HS-5 (cell line): ENCODE measurements at places on chromosomes 6 and 20.

DNA sequence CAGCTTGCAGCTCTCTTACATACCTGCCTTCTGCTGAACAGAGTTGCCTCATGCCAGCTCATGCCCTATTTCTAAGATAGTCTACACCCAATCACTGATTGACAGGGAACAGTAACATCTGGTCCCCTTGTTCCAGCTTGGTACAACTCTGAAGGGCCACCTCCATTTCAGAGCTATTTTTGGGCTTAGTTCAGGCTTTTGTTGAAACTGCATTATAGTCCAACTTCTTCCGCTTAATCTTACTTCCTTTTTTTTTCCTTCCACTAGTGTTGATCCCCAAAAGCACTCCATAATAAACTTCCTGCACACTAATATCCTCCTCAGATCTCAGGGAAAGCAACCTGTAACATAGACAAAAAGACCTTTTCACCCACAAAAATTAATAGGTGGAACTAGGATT, 65.7 kb upstream of the TNFRSF21 start:
- DNase-seq: no peak

DNA sequence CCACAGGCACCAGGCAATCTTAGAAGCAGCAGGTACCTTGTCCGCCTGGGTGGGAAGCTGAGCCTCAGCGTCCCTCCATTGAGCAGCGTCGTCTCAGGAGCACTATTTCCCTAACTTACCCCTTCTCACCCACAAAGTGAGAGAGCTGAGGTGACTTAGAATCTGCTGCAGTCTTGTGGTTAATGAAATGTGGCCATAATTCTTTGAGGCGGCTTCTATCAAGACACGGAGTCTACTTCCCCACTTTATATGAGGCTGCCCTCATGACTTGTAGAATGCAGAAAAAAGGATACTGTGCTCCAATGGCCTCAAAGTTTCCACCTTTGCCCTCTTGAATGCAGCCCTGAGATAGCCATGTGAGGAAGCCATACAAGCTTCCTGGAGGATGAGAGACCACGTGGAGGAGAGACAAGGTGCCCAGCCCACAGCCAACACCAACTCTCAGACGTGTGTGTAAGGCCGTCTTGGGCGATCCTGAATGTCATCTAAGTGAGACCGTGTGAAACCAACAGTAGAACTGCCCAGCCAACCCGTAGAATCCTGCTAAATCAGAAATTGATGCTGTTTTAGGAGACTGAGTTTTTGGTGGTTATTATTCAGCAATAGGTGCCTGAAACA, 9.1 kb upstream of the TAGAP start:
- DNase-seq: no peak

- no peak for DNase-seq
These were observed 114.2 kb downstream of the BCAS1 start for GRCh38 chr20:53956013-53956715.

DNA sequence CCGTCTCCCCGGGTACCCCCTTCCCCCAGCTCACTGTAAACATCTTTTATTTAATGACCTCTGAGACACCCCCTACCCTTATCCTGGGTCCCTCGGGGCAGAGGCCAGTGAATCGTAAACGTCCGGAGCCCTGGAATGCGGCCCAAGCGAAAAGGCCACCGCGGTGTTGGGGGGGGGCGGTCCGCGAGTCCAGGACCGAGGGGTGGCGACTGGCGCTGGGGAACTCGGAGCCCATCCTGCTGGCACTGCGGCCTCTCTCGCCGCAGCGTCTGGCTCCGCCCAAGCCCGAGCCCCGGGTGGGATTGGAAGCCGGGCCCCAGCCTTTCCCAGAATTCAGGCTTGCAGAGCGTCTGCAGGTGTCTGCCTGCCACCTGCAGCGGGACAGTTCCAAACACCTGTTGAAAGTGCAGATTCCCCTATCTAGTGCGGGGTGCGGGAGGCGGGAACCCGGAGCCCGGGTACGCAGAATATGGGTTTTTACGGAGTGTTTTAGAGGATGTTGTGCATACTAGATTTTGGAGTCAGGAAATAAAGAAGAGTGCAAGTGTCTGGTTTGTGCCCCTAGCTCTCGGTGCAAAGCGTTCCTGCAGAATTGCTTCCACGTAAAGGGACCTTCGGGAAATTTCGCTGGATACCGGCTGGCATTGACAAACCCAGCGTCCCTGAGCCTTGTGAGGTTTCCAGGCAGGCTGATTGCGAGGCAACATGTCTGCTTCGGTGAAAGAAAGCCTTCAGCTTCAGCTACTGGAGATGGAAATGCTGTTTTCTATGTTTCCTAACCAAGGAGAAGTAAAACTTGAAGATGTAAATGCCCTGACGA, 800 bp downstream of the RWDD2A start:
- DNase-seq: no peak

DNA sequence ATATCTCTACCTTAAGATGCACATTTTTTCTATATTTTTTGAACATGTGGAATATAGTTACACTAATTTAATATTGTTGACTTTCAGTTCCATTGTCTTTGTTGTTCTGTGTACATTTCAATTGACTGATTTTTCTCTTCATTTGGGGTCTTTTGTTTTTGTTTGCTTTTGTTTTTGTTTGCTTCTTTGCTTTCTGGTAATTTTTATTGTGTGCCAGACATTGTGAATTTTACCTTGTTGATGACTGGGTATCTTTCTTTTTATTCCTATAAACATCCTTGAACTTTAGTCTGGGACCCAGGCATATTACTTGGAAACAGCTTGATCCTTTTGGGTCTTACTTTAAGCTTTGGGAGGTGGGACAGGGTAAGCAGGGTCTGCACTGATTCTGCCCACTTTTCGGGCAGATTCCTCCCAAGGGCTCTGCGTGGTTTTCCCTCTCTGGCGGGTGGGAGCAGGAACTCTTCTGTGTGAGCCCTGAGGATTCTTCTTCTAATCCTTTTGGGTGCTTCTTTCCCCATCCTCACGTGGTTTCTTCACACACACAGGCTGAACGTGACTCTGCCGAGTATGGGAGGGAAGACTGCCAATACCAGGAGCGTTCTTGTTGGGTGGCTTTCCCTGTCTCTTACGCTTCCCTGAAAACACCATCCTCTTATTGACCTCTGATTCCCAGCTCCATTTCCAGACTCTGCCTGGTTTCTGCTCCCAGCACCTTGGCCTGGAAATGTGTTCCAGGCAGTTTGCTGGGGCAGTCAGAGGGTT, 200.5 kb downstream of the ARID1B start:
- no peak for DNase-seq

- DNase-seq: no peak
These were observed 3.4 kb downstream of the HLA-DRA start for GRCh38 chr6:32442977-32443552.

GRCh38 chr20:62495749-62496567, 20.2 kb upstream of the GATA5 start:
- no peak for DNase-seq

- DNase-seq: no peak
These were observed 105.9 kb downstream of the SASH1 start for GRCh38 chr6:148448369-148449012.

DNA sequence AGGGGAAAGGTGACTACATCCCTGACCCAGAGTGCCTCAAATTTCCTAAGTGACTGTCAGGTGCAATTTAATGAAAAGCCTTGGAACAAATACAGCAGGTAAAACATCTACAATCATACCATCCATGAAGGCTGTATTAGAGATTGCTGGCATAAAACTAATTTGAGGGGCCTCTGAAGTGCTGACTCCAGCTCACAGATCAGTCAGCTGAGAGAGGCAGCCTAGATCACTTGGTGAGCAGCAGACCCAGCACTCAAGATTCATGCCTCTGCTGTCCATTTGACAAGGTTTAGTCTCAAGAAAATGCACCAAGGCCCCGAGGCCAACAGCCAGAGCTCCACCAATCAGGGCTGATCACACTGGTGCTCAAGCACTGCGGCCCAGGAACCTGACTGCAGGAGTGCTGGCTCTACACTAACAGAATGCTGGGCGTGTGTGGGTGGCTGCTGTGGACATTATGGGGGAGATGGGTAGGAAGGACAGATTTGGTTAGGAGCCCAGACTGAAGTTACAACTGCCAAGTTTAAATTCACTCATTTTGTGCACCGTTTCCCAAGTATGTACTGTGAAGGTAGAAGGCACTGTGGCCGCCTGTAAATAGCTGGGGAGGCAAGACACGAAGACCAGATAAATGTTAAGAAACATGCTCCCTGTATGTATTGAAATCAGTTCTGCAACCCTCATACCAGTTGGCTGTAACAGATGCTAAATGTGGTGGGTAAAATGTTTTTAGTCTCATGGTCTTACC, 28.2 kb downstream of the SNX5 start:
- DNase-seq: no peak

- no peak for DNase-seq
These were observed 209.7 kb upstream of the TENT5A start for GRCh38 chr6:81962198-81962597.

DNA sequence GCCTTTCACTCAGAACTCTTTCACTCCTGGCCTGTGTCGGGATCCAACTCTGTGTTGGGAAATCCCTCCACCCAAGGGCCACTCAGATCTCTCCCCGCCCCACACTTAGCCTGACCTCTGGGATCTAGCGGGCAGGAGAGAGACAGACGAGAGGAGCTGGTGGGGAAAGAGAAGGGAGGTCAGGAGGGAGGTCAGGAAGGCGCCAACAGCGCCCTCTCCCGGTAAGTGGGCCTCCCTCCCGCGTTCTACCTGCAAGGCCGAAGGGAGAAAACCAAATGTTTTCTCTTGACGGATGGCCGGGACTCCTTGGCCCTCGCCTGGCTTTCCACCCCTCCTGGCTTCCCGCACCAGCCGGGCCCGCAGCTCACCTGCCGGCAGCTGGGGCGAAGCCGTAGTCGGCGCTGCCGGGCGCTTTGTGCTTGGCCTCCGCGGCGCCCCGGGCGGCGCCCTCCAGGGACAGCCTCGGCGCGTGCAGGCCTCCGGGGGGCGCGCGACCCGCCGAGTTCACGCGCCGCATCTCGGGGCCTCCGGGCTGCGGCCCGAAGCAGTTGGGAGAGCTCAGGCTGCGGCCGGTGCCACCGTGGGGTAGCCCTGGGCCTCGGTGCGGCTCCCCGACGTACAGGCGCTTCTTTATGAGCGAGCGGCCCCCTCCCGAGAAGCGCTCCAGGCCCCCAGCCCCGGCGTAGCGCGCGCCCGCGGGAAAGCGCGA, 38.2 kb downstream of the C6orf132 start:
- no peak for DNase-seq

DNA sequence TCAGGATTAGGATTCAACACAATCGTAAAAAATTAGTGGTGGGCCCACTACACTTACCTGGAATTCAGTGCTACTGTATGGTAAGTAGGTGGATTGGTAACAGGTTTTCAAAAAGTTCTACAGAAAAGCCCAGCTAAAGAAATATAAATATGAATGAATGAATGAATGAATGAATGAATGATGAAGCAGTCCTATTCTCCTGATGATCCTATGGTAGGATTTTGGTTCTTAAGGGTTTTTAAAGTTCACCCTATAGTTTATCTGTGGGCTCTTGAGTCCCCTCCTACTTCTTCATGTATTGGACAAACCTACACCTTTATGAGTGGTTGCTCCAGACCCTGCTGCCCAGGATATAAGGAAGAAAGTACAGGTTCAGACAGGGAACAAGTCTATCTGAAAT, 89.5 kb upstream of the HEY2 start:
- no peak for DNase-seq

DNA sequence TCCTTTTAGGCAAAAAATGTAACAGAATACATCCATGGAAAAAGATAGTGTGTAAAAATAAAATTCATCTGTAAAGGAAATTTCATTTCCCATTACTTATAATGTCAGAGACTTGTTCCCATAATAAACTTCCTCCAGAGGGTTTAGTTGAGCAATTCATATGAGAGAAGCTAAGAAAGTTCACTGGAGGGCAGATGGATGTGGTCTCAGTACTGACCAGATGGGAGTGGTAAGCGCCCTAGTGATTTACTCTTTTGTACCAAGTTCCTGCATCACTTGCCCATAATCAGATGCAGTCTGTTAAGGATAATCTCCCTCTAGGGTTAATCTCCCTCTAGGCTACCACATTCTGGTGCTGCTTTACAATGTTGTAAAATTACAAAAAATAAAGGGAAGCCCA, 61.7 kb downstream of the ESF1 start:
- no peak for DNase-seq

DNA sequence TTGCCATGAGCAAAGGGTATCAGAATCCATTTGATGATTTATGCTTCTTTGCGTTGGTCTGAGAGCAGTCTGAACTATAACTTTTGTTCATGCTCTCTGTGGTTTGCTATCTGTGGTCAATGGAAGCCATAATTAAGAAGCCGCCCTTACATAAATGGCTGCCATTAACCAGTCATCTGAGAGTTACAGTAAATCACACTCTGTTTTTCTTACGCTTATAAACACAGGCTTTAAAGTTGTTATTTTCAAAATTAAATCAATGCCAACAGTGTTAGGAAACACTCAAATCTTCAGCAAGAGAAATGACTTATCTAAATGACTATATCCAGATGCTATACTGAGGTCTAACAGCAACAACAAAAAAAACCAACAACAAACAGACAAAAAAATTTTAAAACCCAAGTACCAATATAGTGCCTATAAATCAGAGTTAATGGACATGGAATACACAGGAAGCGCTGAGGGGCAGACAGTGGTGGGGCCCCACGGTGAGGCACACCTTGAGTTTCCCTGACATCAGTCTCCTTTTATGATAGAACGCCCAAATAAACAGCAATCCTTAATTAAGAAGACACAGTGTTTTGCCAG, 108.0 kb upstream of the C6orf118 start:
- no peak for DNase-seq

DNA sequence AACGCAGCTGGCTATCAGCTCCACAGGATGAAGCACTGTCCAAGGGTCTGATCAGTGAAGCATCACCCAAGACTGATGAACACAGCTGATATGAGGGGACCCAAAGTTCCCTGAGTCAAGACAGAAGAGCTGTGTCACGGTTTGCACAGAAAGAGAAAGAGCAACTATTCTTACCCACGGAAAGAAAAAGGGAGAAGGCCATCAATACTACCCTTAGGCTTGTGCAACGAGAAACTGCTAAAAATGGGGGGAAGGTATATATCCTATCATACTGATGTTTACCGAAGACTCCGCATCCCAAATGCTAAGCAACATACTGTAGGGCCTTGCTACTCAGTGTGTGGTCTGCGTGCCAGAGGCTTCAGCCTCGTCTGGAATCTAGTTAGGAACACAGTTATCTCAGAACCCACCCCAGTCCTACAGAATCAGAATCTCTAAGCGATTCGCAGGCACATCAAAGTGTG, 665 bp downstream of the FASTKD5 start:
- DNase-seq: no peak

DNA sequence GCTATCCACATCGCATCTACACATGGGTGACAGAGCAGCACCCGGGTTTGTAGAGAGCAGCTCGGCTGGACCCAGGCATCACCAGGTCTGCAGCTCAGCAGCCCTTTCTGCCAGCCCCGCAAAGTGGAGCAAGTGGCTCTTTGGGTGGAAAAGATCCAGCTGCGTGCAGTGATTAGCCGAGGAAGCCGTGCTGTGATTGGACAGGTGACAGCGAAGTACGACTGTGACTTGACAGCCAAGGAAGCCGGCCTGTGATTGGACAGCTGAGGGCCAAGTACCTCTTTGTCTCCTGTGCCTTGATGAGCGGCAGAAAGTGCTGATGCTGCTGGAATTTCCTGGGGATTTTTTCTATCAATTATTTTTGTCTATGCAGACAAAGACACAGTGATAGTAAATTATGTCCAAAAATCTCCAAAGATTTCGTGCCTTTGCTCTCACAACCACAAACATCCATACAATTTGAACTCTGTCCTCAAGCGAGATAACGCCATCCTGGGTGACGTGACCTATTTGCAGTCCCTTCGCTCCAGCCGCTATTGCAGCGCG, 62.3 kb upstream of the GPR31 start:
- no peak for DNase-seq
